HTR-8/SVneo (cell line): ENCODE measurements at places on chromosomes 6 and 20.

GRCh38 chr6:128024046-128024445 lies 123.2 kb upstream of the THEMIS start:
- no peak for DNase-seq

GRCh38 chr20:46343975-46344357 lies 35.7 kb upstream of the CDH22 start:
- no peak for DNase-seq

DNA sequence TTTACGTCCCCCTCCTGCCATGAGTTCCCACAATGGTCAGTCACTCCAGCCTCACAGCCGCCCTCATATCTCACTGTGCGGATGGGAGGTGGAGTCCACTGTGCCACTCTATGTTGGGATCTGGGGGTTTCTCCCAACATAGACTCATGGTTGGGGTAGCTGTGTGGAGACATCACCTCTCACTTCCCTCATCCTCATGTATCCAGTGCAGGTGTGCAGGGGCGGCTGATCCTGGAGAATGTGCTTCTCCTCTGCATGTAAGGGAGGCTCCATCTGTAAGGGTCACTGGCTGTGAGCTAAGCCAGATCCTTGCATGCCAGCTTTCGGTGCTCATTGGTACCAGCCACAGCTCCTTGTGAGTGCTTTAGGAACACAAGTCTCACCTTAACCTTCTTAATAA lies 400.8 kb downstream of the CDH26 start:
- no peak for DNase-seq

- DNase-seq: no peak
Measured at GRCh38 chr20:59577037-59577808, 27.1 kb upstream of the PHACTR3 start.

GRCh38 chr6:103872233-103872632 lies 987.5 kb downstream of the HACE1 start:
- DNase-seq: no peak

DNA sequence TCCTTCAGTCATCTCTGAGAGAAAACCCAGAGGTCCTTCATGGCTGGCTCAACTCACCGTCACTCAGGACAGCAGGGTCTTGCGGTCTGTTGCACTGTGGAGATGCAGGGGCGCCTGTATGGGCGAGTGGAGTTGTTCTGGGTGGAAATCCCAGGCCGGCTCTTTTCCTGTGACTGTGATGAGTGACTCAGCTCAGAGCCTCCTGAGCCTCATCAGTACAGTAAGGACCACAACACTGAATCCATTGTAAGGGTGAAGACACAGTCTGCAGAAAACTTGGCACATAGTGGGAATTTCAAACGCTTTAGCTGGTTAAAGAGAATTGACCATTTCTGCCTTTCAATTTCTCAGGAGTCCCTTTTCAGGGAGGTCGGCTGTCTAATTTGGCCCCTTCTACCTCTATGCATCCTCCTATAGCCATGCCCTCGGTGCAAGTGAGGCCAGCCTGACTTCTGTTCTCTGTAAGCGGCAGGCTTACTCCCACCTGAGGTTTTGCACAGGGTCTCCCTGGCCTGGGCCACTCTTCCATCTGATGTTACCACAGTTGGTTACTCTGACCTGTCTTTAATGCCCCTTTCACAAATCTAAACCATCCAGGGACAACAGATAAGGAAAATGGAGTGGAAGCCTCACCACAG lies 35.5 kb upstream of the TBXT start:
- no peak for DNase-seq

DNA sequence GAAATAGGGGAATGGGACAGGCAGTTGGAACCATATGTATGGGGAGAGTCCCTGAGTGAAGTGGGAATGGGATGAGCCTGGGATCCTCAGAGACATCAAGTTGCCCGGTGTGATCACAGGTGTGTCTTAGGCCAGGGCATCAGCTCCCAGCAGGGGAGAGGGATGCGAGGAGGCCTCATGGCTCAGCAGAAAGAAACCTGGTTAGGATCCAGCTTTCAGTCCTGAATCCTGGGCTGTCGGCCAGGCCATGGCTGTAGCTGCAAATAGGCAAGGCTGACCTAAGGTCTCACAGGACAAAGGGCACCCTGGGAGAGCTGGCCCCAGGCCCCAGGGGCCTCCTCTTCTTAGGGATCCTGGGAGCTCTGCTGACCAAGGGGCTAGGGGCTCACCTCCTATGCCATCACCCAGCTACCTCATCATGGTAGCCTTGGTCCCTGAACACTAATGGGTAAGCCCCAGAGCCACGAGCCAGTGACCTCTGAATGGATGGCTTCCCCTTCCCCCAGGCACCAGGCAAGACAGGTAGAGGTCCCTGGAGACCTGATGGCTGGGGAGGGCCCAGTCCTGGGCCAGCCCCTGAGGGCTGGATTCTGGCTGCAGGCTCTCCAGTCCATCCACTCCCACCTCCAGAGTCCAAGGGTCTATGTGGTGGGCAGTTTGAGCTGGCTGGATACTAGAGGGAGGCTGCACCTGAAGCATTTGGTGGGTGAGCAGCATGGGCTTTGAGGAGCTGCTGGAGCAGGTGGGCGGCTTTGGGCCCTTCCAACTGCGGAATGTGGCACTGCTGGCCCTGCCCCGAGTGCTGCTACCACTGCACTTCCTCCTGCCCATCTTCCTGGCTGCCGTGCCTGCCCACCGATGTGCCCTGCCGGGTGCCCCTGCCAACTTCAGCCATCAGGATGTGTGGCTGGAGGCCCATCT lies at the start of gene SLC22A7:
SLC22A7 (plus strand) TSS at position 617 of the 921 bp plus-strand sequence; CDS start at position 716, 99 bp downstream.
- DNase-seq: no peak

DNA sequence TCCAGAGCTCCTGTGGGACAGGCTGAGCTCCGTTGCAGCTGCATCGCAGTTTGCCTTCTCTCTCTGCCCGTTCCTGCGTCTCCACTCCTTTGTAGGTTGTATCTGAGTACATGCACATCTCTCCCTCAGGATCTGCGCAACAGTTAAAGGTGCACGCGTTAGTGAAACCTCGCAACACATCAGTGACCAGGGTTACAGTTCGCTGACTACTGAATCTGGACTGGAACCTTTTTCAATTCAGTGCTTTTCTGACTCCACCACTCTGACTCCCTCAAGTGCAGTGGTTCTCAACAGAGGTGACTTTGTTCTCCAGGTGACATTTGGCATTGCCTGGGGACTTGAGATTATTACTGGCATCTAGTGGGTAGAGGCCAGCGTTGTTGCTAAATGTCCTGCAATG lies 44.0 kb downstream of the UST start:
- no peak for DNase-seq

DNA sequence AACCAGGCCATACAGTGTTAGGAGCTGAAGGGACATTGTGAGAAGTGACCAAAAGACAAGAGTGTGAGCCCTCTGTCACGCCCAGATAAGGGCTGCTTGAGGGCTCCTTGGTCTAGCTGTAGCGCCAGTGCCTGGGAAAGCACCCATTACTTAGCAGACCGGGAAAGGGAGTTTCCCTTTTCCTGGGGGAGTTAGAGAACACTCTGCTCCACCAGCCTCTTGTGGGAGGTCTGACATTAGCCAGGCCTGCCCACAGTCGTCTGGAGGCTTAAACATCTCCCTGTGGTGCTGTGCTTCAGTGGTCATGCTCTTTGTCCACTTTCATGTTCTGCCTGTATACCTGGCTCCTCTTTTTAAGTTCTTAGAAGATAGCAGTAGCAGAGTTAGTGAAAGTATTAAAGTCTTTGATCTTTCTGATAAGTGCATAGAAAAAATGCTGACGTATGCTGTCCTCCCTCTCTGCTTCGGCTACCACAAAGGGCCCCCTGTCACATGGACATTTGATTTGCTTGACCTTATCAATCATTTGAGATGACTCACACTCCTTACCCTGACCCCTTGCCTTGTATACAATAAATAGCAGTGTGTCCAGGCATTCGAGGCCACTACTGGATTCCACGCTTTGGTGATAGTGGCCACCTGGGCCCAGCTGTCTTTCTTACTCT lies 201.5 kb upstream of the ECI2 start:
- DNase-seq: no peak

DNA sequence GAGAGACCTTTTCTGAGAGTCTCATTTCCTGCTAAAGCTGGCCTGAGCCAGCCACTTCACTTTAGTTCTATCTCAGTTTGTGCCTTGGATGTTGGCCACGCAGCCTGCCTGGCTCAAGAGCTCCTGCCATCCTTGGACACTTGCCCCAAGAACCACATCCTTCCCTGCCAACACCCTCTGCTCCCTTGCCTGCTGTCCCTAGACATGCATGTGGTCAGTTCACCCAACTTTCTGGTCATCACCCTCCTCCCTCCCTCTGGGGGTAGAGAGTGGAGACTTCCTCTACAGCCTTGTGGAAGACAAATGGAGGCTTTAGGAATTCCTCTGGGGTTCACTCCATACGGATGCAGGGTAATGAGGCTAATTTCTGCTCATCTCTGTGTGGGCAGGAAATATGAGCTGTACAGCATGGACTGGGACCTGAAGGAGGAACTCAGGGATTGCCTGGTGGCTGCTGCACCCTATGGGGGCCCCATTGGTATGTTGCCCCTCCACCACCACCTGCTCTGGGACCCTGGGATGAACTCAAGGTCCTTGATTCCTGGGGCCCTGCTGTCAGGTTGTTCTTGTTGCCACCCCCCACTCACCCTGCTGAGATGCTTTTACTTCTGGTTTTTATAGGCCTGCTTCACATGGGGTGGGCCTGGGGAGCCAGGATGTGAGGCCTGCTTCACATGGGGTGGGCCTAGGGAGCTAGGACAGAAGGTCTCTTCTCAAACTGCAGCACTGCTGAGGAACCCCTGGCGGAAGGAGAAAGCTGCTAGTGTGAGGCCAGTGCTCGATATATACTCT lies 13.8 kb upstream of the PTPRA start:
- DNase-seq: no peak

DNA sequence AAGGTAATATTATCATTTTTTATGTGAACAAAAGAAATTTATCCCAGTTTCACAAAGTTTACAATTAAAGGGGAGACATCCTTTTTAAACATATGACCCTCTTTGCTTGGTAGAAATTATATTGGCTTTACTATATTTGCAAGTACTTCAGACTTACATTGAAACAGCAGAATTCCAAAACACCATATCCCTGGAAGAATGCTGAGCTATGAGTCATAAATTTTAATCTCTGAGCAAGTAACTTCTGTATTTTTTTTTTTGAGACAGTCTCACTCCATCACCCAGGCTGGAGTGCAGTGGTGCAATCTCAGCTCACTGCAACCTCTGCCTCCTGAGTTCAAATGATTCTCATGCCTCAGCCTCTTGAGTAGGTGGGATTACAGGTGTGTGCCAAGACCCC lies 240.4 kb downstream of the TBC1D32 start:
- DNase-seq: peak; percentile 4

DNA sequence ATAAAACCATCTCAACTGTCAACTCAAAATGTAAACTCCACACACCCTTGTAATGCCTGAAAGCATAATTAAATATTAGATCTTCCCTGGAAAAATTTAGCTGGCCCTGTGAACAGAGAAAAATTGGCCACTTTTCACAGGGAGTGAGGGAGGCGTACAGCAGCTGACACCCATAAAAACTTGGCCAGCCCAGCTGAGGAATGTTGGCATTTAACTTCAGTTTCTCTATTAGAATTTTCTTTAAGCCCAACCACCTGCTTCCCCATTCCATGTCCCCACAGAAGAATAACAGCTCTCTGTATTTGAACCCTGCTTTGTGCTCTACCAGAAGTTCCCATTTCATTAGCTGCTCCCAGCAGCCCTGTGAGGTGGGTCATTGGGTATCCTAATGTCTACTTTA lies 41.0 kb downstream of the PKHD1 start:
- DNase-seq: no peak

DNA sequence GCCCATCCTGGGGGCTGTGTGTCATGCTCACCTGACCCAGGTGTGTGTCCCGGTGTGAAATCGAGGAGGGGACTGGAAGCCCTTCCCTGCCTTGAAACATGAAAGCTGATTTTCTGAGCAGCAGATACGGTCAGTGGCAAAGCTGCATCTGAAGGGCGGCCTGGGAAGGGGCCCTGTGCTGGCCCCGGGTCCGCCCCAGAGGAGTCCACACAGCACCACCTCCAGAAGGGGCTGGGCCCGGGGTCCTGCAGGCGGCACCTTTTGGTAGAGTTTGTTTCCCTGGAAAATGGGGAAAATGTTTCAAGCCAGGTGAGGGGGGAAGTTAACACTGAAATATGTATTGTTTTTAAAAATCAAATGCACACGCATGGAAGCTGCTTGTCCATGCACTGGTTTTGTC lies 20.8 kb downstream of the UCKL1 start:
- DNase-seq: no peak

DNA sequence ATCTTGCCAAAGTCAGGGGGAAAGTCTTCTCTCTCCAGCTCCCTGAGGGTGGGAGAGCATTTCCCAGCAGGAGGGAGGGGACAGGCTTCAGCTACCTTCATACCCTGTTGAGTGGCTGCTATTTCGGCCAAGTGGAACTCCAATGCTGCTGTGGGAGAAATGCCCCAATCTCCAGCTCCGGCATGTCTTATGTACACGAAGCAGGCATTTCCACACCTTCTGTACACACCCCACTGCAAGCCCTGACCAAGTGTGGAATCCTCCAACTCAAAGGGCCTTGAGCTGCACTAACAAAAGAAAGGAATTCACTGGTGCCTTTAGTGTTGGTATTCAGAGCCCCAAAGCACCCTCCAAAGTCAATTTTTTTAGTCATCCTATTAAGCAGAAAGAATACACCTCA lies 313.6 kb upstream of the NT5E start:
- DNase-seq: no peak

DNA sequence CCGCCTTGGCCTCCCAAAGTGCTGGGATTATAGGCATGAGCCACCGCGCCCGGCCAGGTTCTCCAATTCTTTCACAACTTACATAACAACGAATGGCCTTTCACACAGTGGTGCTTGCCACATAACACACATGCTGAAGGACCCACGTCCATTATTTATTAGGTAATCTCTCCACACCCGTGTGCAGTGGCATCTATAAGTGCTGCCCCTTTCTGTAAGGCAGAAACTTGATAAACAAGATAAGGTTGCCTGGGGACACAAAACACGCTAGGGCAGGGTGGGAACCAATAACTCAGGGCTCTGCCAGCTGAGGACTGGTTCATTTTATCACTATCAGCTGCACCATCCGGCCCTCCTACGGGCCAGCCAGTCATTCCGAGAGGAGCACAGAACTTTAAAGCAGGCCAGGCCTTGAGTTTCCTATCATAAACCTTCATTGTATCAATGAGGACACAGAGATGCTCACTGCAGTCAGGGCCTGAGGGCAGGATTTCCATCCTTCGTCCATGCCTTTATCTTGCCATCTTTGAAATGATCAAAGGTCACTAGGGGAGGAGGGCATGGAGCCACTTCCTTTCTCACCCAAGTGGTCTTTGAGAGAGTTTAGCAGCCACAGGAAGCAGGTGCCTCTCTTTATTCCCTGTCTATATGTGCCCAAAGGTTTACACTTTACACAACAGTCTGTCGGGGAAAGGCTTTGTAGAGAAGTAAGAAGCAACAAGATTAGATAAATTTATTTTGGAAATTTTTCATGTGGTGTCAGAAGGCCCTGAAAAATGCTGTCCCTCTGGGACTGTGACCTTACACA lies 37.6 kb downstream of the GPLD1 start:
- DNase-seq: no peak

- DNase-seq: no peak
Measured at GRCh38 chr6:135514706-135515105, 17.2 kb upstream of the AHI1 start.

DNA sequence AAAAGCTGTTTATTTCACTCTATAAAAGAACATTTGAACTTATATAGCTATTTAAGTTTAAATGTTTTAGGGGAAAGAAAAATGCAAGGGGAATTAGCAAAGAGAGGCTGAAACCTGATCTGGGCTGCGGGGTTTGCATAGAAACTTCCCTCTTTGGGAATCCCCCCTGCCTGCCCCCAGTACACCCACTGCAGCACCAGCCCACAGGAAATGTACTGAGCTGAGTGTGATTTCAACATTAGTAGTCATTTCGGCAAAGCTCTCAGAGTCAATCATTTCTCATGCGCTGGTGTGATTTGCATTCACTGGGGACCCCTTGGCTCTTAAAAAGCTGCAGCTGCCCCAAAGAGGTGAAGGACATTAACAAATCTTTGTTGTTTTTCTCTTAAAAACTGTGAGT lies 859.4 kb downstream of the MAFB start:
- no peak for DNase-seq
